ENCODE measurements at places on chromosomes 5 and 9.

DNA sequence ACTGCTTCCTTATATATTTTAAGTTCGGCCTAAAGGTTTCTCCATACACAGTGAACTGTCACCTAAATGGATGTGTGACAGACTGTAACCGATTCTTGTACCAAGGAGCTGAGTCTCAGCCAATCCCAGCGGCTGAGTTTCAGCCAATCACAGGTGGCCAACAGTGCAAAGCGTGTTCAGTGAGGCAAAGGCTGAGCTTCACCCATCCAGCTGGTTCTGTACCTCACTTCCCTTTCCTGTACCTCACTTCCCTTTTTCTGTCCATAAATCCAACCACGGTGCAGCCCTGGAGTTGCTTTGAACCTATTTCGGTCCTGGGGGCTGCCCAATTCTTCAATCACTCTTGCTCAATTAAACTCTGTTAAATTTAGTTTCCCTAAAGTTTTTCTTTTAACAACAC is 15.7 kb upstream of the TBC1D9B start:
- DNase-seq: no peak

GRCh38 chr5:119435436-119436132 is 16.7 kb upstream of the HSD17B4 start:
- DNase-seq: peak; percentile 36

- DNase-seq: no peak
These were observed 278.0 kb upstream of the SMC2 start for GRCh38 chr9:103816146-103816545.

DNA sequence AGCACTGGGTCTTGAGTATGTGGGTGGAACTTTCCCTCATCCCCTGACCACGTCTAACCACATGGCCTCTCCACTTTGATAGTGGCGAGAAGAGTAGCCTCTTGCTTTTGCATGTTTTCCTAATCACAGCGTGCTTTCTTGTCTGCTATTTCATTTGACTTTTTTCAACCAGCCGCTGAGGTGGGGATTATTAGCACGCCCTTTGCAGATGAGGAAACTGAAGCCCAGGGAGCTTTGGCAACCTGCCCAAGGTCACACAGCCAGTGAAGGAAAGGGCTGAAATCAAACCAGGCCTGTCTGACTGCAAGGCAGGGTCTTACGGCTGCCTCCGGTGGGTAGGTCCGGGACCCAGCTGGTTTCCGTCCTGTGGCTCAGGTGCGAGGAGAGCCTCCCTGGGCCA is 106.5 kb upstream of the MSX2 start:
- DNase-seq: no peak

- no peak for DNase-seq
These were observed 292.7 kb upstream of the RASA1 start for GRCh38 chr5:86974955-86975354.

- DNase-seq: no peak
These were observed 51.2 kb downstream of the FCHO2 start for GRCh38 chr5:73007051-73007450.

DNA sequence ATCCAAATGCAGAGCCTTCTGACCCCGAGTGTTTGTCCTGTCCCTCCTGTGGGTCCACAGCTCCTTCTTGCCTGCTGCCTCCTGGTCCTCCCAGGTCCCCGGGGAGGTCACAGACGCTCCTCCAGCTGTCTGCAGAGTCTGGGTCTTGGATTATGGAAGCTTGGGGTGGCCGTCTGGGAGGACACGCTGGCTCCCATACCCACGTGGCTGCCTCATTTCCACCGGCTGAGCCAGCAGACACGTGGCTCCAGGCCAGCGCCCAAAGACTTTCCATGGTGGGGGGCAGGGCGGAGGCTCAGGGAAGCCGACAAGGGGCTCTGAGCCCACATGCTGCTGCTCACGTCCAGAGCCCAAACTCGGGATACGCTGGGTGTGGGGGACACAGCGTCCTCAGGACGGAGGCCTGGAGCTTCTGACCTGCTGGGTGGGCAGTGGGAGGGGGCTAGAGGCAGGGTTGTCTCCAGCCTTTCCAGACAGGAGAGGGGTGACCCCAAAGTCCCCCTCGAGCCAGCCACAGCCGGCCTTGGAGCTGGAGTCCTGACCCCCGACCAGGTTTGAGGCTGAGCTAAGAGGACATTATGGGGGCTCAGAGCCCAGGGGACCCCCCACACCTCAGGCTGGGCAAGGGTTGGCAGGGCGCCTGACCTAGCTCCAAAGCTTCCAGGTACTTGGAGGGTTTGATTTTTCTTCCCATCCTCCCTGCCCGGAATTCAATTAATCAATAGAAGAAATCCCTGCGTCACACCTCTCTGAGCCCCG is 24.2 kb upstream of the RNU6ATAC start:
- no peak for DNase-seq

DNA sequence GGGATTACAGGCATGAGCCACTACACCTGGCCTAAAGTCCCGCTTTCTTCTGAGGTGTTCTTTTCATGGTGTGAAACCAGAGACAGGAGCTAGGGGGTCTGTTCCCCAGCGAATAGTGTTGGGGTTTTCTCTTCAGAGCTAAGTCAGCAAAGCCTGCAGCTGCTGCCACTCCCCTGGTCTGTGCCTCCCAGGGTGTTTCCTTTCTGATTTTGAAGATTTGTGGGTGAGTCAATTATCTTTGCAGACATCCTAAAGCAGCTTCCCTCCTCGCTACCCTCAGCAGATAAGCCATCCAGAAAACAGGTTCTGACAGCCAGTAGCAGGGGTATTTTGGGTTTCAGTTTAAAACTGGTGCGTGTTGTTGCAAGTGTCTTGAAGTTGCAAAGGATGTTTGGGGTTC is 72.0 kb upstream of the IQGAP2 start:
- no peak for DNase-seq

- no peak for DNase-seq
These were observed 188.0 kb upstream of the KLF9 start for GRCh38 chr9:70602321-70603019.

GRCh38 chr5:43485406-43485805 is 1.7 kb upstream of the TMEM267 start:
- DNase-seq: no peak

- DNase-seq: no peak
These were observed 27.8 kb upstream of the ALDOB start for GRCh38 chr9:101463397-101463796.

DNA sequence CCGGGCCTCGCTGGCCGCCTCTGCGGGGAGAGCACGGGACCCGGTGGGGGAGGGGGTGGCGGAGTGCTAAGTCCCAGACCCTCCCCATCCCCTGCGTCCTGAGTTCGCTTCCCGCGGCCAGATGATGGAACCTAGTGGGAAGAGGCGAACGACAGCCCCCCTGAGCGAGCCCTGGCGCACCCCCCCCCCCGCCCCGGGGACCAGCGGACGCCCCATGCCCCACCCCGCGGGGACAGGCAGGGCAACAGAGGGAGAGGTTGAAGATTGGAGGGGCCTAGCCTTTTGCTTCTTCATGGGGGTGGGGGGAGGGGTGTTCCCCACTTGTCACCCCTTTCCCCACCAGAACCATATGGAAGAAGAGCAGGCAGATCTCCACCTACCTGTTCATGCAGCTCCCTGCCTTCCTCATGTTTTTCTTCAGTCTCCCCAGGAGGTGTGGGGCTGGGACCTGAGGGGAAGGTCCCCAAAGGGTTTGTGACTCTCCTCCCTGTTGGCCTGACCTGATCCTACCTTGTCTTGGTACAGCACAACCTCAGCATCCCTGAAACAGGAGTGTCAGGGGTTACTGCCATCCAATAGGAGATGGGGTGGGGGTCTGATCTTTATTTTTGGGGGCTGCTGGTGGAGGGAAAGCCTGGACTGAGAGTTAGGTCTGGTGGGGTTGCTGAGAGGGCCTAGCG is 485 bp downstream of the FAM53C start:
- no peak for DNase-seq

GRCh38 chr9:97737429-97737828 is 40.3 kb upstream of the XPA start:
- DNase-seq: no peak

GRCh38 chr5:27682600-27682999 is 644.2 kb upstream of the CDH9 start:
- DNase-seq: no peak

- no peak for DNase-seq
These were observed 389.4 kb upstream of the TUSC1 start for GRCh38 chr9:26067608-26068007.

DNA sequence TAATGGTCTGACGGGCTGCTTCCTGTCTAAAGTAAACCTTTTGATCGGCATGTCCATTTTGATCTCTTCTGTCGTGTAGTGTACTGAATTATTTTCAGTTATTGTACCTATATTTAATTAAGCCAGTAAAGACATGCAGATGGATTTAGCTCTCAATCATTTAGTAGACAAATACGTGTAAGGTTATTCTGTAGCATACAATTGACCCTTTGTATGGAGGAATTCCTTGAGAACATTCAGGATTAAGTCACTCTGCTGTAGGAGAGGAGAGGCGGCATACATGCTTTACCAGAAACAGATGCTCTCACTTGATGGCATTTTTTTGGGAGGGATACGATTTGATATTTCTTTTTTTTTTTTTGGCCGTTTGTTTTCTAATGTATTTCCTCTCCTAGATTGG is 141.0 kb downstream of the PBX3 start:
- DNase-seq: no peak

DNA sequence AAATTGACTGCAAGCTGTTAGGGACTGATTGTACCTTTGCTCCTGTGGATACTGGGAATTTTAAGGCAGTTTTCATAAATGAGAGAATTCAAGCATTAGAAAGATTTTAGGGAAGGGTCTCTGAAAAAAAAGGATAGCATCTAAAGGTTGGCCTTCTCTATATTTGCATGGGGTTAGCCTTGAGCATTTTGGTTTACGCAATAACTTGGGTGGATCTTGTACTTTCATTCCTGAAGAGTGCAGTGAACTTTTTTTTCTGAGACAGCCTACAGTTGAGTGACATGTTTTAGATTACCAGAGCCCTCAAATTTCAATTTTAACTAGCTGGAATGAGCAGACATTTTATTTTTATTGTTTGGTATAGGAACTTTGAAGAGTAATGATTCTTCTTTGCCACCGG is 91.6 kb upstream of the NR3C1 start:
- no peak for DNase-seq

DNA sequence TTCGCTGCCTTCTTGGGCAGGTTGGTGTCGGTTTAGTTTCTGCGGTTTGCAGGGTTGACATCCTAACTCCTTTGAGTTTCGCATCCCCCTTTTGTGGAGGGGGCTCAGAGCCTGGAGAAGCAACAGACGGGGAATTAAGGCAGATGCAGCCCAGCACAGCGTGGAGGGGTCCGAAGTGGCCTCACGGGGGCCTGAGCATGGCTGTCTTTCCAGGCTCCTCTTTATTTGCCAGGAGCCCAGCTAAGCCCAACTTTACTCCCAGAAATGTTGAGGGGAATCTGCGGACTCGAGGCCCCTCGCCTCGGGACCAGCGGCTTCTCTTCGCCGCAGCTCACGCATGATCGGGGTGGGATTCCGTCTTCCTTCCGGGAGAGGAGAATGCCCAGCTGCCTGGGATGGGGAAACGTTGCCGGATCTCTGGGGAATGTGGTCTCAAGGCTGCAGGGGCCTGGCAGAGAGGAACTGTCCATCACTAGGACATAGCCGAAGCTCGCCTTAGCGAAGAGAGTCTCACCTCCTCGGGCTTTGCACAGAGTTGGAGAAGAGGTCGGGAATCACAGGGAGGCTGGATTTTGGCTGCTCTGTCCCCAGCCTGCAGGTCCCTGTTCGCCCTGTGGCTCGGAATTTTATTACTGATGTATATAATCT is 1.3 kb downstream of the RAI14 start:
- no peak for DNase-seq

- DNase-seq: no peak
These were observed 7.0 kb upstream of the GBGT1 start for GRCh38 chr9:133170716-133171115.

- no peak for DNase-seq
These were observed 148.0 kb upstream of the DMAC1 start for GRCh38 chr9:7947577-7947976.

GRCh38 chr5:134578578-134579283 is 53.3 kb downstream of the JADE2 start:
- DNase-seq: no peak

GRCh38 chr5:90554358-90555006 is 4.1 kb upstream of the ADGRV1 start:
- DNase-seq: no peak

GRCh38 chr5:155839251-155840037 is 487.5 kb upstream of the SGCD start:
- no peak for DNase-seq

- no peak for DNase-seq
These were observed 35.9 kb downstream of the KIF2A start for GRCh38 chr5:62341783-62342475.

DNA sequence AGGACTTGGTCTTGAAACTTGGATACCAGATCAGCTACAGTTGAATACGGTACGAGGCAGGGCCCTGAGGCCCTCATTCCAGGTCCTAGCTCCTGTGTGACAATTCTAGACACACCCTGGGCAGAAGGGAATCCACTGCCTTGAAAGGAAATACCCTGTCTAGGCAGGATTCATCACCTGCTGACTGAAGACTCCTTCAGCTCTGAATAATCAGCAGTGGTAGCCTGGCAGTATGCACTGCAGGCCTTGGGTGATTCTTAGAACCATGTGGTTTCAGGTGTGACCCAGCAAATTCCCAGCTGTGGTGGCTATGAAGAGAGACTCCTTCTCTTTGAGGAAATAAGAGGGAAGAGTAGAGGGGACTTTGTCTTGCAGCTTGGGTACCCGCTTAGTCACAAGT is 17.2 kb upstream of the EFNA5 start:
- DNase-seq: no peak

DNA sequence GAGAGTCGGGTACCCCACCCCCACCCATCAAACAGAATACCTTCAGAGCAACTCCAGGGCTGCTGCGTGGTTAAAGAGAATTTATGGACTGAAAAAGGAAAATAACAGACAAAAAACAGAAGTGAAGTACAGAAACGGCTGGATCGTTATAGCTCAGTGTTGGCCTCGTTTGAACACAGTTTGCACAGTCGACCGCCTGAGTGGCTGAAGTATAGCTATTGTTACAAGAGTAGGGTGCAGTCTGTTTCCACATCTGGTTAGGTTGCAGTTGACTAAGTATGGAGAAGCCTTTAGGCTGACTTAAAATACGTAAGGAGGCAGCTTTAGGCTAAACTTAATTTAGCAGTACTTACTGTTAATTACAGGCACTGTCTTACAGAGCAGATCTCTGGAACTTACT is 121.2 kb downstream of the GCNT1 start:
- no peak for DNase-seq

- no peak for DNase-seq
These were observed 3.5 kb upstream of the KCNN2 start for GRCh38 chr5:114358329-114358728.

- DNase-seq: no peak
These were observed 50.1 kb upstream of the POU5F2 start for GRCh38 chr5:93791518-93791972.

GRCh38 chr9:127422133-127422782 is 1.9 kb upstream of the ZNF79 start:
- DNase-seq: no peak
